ENCODE measurements at places on chromosomes 11 and 22.

DNA sequence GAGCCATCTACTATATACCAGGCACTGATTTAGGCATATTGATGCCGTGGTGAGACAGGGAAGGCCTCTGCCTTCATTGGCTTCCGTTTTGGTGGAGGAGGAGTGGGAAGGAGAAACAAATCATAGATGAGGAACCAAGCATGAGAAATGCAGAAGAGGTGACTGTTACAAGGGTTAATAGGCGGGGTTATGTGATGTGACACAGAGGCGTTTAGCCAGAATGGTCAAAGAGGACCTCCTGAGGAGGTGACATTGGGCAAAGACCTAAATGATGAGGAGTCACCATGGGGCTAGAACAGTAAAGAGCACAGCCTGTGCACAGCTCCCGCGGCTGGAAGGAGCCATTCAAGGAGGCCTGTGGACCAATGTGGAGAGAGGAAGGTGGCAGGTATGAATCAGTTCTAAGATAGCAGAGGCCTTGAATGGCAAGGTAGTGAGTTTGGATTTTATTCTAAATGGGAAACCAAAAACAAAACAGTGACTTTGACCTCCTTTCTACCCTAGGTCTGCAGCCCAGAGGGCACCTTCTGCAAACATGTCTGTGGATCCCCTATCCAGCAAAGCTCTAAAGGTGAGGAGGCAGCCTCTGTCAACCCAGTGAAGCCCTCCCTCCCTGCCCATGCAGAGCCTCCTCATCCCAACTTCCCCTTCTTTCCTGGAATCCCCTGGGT is 11.7 kb downstream of the MAFF start:
- DNase-seq, result no peak

DNA sequence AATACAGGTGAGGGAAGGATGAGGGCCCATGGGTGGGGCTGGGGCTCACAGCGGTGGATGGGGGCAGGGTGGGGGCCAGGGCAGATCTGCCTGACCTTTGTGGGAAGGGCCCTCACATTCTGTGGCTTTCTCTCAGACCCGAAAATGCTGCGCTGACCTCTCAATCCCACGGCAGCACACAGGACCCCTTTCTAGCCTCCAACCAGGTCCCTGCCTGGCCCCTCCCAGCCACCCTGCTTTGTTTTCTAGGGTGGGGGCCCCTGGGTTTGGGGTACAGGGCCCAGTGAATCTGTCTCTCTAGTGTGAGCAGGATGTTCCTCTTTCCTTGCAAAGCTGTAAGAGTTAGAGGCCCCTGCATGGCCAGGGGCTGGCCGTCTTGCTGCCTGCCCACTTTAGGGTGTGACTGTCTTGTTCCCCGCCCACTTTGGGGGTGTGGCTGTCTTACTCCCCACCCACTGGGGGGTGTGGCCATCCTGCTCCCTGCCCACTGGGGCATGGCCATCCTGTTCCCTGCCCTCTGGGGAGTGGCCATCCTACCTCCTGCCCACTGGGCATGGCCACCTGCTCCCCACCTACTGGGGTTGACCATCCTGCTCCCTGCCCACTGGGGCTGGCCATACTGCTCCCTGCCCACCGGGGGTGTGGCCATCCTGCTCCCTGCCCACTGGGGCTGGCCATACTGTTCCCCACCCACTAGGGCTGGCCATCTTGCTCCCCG is 11.5 kb downstream of the PARVG start:
- no peak for DNase-seq

GRCh38 chr11:927871-928270 is 2.2 kb downstream of the AP2A2 start:
- DNase-seq, result no peak

DNA sequence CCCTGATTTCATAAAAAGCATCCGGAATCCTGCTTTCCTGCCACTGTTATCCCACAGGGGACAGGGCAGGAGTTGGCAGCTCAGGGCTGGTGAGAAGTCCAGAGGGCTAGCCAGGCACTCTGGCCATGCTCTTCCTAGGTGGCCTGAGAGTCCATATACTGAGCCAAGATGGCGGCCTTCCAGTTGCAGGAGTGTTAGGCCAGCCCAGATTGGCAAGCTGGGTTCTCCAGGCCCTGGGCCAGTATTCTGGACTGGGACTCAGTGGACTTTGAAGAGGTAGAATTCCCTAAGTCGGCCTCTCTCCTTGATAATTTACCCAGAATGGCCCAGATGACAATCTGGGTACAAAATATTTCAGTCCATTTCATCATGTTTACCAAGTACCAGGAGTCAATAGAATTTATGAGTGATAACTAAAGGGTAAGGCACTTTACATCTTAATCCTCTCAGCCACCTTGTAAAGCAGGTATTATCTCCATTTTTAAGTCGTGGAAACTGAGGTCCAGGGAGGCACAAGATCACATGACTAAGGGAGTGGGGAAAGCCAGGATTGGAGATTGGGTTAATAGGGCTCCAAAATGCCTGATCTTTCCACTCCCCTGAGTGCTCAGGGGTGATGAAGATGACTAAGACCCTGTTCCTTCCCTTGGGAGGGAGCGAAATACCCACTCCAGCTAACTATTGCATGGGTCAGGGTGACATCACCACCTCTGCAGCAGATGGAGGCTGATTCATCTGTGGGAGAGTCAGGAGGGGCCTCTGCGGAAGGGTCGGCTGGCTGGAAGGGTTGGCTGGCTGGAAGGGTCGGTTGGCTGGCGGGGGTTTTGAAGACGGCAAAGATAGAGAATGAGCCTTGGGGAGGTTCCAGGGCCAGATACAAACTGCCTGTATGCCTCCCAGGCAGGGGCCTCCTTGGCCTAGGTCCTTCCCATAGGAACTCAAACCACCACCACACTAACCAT is 1.2 kb upstream of the MICALL1 start:
- DNase-seq, result peak; percentile 70

DNA sequence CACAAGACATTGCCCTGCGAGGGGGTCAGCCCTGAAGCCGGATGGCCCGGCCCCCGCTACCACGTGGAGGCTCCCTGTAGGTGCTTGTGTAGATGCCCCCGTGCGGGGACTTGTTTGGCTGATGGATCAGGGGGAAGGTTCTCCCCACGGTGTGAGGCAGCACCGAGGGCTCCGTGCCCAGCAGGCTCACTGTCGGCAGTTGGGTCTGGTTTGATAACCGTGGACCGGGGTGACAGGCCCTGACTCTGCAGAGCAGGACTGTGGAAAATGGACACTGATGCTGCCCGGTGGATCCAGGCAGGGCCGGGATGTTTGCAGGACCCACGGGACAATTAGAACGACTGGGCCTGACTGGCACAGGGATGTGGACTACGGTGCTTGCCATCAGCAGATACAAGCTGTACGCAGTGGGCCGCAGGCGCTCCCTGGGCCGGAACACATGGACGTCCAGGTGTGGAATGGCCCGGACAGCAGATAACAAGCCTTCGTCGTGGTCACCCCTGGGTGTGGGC is 19.0 kb downstream of the KCNQ1 start:
- DNase-seq, result no peak

GRCh38 chr22:46796566-46797195 is 34.2 kb downstream of the TBC1D22A start:
- DNase-seq, result no peak

GRCh38 chr11:126186025-126186698 is 25.3 kb downstream of the RPUSD4 start:
- no peak for DNase-seq

- DNase-seq, result no peak
Measured at GRCh38 chr11:58497951-58498350, 10.0 kb downstream of the OR5B21 start.

DNA sequence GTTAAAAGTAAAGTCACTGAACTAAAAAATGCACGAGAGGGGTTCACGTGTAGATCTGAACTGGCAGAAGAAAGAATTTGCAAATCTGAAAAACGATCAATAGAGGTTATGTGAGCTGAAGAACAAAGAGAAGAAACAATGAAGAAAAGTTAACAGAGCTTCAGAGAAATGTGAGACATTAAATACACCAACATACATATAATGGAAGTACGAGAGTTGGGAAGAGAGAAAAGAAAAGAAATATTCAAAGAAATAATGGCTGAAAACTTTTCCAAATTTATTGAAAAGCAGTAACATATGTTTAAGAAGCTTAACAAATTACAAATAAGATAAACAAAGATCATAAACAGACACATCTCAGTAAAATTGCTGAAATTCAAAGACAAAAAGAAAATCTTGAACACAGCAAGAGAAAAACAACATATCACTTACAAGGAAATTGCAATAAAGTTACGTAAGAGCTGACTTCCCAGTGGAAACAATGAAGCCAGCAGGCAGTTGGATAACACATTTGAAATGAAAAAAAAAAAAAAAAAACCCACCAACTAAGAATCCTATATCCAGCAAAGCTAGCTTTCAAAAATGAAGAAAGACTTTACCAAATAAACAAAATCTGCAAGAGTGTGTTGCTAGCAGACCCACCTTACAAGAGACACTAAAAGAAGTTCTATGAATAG is 56.8 kb downstream of the EMSY start:
- no peak for DNase-seq

DNA sequence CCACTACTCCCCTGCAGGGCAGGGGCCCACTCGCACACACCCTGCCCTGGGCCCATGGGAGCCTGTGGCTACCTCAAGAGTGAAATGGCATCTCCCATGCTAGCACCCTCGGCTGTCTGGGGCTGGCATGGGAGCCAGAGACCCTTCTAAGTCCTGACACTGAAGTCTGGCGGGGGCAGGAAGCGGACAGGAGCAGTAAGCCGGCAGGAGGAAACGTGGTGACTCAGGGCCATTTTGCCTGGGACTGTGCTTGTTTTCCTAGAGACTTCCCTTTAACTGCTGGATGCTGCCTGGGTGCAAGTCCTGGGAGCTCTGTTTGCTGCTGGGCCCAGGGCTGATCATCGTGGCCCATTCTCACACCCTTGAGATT is 16.8 kb downstream of the RELT start:
- no peak for DNase-seq
